ENCODE measurements at places on chromosomes 3 and 15. TPM values are rescaled to one million over a fixed set of nuclear protein-coding genes. Genes with fewer than 3 reads are reported as not detected.

DNA sequence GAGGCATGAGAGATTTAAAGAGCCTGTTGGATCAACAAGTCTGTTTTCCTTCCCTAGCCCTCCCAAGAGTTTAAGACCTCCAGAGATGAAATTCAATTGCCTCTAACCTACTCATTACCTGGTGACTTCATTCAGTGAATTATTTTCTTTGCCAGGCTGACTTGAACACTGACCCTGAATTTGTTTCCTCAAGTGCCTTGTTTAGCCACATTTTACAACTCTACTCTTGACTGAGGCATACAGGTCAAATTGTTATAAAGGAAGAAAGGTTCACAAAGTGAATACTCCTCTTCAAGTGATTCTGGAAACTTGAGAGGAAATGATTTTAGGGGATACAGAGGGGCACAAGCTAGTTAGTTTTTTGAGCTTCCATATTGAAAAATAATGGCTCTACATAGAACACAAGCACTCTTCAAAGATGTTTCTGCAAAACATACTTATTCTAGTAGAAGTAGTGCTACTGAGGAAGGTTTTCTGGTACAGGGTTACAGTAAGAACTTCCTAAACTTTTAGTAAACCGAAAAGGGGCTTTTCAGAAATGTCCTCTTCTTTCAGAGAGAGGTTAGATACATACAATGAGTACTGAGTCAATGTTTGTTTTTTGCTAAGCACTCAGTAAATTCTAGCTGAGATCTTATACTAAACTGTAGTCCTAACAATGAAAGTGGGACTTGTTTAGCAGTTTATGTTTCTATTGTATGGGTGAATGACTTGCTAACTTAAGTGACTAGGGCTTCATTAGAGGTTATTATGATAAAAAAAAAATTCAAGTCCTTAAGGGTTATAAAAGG lies 137.4 kb upstream of the SATB1 start:
- H3K4me3 ChIP-seq: no peak overlapping the region
- H3K36me3 ChIP-seq: no peaks in the 10 kb centered on the region
- H3K4me1 ChIP-seq: no peaks in the 10 kb centered on the region
- H3K27ac ChIP-seq: no peak overlapping the region
- no peak for DNase-seq
- H3K27me3 ChIP-seq: no peaks in the 10 kb centered on the region

Gene RHCG
- not detected for total RNA-seq

DNA sequence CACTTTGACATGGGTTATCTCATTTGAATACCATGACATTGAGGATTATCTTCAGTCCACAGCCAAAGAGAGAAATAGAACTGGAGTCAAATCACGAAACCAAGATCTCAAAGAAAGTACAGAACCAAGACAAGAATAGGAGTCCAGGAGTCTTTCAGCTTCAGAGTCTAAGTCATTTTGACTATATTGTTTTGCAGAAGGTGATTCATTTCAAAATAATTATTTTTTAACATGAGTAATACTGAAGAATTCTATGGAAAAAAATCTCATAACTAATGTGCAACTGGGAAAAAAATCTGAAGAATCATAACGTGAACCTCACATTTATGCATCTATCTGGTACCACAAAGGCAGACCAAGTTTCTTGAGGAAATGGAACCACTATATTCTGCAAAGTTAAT lies 60.3 kb downstream of the UBE3A start:
- H3K27ac ChIP-seq: no peak overlapping the region
- peaks cover 9% of the 10 kb centered on the region for H3K4me1 ChIP-seq
- H3K27me3 ChIP-seq: no peaks in the 10 kb centered on the region
- H3K36me3 ChIP-seq: peaks cover 3% of the 10 kb centered on the region

- H3K4me3 ChIP-seq: no peak overlapping the region
- H3K27me3 ChIP-seq: no peaks in the 10 kb centered on the region
- peaks cover 16% of the 10 kb centered on the region for H3K4me1 ChIP-seq
- H3K27ac ChIP-seq: no peak overlapping the region
- no peaks in the 10 kb centered on the region for H3K36me3 ChIP-seq
Observed at GRCh38 chr15:78108300-78109084, 16.1 kb downstream of the SH2D7 start.

GRCh38 chr3:122797291-122797690 lies 2.4 kb downstream of the SLC49A4 start:
- no peak overlapping the region for H3K4me3 ChIP-seq
- no peak overlapping the region for H3K27ac ChIP-seq
- no peak for DNase-seq

GRCh38 chr3:110995461-110996231 lies 76.0 kb upstream of the NECTIN3 start:
- no peak overlapping the region for H3K27ac ChIP-seq
- H3K27me3 ChIP-seq: peaks cover 4% of the 10 kb centered on the region

Gene IDH2
- total RNA-seq: 127 TPM

DNA sequence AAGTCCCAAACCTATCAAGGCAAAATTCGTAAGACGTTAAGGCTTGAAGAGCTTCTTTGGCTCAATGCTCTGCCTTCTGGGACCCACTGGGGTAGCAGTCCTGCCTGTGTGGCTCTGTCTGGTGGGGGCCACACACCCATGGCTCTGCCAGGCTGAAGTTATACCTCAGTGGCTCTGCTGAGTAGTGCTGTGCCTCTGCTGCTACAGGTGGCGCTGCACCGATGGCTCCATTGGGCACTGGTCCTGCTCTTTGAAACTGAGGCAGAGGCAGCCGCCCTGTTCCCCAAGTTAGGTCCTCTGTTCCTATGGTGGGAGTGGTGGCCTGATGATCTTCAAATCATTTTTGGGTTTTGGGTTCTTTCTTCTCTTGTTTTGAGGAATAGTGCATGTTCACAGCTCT lies 68.0 kb upstream of the AP4E1 start:
- H3K27ac ChIP-seq: no peak overlapping the region
- no peaks in the 10 kb centered on the region for H3K36me3 ChIP-seq
- no peak for DNase-seq
- H3K4me3 ChIP-seq: no peak overlapping the region

GRCh38 chr15:42210696-42211095 lies 2.6 kb upstream of the VPS39 start:
- peaks cover 13% of the 10 kb centered on the region for H3K36me3 ChIP-seq
- H3K27ac ChIP-seq: no peak overlapping the region
- H3K4me3 ChIP-seq: no peak overlapping the region
- peaks cover 10% of the 10 kb centered on the region for H3K4me1 ChIP-seq
- no peaks in the 10 kb centered on the region for H3K27me3 ChIP-seq

Gene CCDC54
- not detected for total RNA-seq

DNA sequence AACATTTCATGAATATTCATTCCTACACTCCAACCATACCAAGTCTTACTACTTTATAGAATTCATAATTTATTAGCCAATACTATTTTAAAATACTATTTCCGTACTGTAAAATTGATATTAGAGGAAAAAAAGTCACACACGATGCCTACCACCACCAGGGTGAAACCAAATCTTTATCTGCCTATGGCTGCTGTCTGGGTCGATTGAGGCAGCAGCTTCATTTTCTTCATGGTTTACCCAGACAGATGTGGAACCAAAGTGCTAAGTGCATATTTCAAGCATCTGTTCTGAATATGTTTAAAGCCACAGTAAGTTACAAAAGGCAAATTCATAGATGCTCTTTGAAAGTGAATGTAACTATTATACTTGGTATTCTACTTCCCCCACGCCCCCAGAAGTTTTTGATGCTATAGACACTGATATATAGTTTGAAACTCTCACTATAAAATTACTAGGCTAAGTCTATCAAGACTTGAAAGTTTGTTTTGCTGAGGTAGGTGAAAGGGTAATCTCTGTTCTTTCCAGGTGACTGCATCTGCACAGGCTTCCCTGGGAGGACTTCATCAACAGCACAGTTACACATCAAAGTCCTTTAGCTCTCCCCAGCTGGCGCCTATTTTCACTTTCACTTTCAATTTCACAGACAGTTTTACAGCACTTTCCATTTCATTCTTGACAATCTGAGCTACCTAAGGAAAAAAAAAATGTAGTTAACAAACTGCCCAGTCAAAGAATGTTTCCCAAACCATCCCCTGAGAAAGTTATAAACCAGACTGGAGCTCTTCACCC lies 113.9 kb downstream of the POLQ start:
- H3K4me1 ChIP-seq: no peaks in the 10 kb centered on the region
- no peaks in the 10 kb centered on the region for H3K27me3 ChIP-seq
- peak overlapping the region; percentile 49 for H3K4me3 ChIP-seq
- H3K36me3 ChIP-seq: no peaks in the 10 kb centered on the region

DNA sequence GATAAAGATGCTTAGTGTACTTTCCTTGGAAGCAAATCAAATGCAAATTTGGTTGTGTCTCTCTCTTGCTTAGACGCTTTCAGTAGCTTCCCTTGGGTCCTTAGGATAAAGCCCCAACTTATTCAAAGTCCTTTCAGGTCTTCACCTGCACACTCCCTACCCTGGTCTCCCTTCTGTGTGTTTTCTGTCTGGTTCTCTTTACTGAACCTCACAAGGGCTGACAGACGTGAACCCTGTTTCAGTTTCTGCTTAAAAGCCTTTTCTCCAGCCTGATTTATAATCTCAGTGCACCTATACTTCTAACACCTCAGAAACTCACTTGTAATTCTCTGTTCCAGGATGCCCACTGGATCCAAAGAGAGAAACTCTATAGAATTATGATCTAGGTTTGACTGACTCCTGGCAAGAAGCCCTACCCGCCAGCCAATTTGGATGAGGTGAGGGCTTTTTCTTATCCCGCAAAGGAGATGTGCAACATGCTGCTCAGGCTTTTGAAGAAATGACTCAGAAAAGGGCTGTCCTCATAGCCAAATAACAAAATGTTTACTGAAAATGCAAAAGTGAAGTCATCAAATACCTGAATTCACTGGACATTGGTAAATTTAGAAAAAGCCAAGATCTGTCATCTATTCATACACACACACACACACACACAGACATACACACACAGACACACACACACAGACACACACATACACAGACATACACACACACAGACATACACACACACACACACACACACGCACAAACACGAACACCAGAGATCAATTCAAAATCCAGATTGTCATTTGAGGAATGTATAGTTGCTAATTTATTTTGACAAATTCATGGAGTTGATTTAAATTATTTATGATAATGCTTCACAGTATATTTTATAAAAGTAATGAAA lies 102.4 kb upstream of the EOMES start:
- H3K36me3 ChIP-seq: no peaks in the 10 kb centered on the region
- H3K27me3 ChIP-seq: no peaks in the 10 kb centered on the region
- no peak overlapping the region for H3K27ac ChIP-seq
- no peaks in the 10 kb centered on the region for H3K4me1 ChIP-seq

Gene ADAMTS7
- 64.7 TPM for total RNA-seq
